ENCODE measurements at places on chromosomes 6 and 20.

- DNase-seq, result no peak
Measured at GRCh38 chr6:21609881-21610329, 16.4 kb downstream of the SOX4 start.

GRCh38 chr6:35725721-35726438 is 11.0 kb upstream of the ARMC12 start:
- peak; percentile 75 for DNase-seq

- no peak for DNase-seq
Measured at GRCh38 chr6:151551223-151551857, 57.5 kb downstream of the CCDC170 start.

DNA sequence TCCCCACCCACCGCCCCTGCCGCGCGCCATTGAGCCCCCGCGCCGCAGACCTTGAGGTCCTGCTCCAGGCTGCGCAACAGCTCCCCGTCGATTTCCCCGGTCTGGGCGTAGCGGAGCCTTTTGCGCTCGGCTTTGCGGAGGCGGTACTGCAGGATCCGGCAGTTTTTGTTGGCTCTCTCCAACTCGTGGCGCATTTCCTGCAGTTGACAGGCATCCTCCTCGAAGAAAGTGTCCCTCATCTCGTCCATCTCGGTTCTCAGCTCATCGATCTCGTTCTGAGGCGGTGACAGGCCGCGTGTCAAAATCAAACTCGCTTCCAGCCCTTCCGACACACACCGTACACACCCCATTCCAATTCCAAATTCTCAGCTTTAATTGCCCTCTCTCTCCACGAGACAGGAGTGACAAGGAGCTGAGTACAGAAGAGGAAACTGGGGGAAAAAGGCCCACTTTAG is 4.3 kb downstream of the MTCL3 start:
- peak; percentile 58 for DNase-seq

- no peak for DNase-seq
Measured at GRCh38 chr6:148085631-148086331, 256.9 kb upstream of the SASH1 start.

DNA sequence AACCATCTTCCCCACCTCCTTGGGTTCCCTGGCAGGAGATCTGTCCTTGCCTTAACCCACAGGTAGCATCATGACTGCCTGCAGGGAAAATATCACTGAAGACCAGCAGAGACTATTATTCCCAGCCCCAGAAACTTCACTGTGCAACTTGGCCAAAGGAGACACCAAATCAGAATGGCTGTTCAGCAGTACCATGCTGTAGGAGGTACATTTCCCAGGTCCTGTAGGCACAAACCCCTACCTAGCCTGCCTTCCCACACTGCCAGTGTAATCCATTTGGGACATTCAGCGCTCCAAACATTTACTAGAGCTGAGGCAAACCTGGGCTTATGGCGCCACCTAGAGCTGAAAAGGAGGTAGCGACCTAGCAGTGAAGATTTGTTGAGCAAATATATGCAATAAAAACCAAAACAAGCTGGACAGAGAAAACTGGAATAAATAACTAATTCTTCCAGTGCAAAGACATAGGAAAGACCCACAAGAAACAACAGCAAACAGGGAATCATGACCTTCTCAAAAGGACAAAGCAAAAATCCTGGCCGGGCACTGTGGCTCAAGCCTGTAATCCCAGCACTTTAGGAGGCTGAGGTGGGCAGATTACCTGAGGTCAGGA is 60.3 kb downstream of the VTA1 start:
- peak; percentile 23 for DNase-seq

- no peak for DNase-seq
Measured at GRCh38 chr6:84910906-84911607, 146.7 kb upstream of the TBX18 start.

GRCh38 chr6:113526553-113526952 is 330.6 kb upstream of the MARCKS start:
- no peak for DNase-seq

GRCh38 chr20:41072190-41072863 is 43.7 kb downstream of the TOP1 start:
- DNase-seq, result no peak

DNA sequence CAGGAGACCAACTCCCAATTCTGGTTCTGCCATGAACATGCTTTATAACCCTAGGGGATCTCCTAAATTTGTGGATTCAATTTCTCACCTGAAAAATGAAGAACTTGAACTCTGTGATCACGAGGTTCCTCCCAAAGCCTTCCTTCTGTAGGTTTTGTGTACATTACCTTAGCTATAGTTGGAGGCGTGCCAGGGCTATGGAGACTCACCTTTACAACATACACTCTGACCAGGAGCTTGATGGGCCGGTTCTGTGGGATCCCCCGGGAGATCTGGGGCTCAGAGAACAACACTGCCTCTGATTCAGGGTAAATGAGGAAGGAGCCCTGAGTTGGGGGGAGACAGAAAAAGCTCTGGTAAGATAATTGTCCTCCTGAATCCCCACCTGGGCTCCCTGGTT is 34.1 kb downstream of the ERGIC3 start:
- DNase-seq, result no peak

- DNase-seq, result no peak
Measured at GRCh38 chr6:118134736-118135135, 227.7 kb downstream of the SLC35F1 start.

DNA sequence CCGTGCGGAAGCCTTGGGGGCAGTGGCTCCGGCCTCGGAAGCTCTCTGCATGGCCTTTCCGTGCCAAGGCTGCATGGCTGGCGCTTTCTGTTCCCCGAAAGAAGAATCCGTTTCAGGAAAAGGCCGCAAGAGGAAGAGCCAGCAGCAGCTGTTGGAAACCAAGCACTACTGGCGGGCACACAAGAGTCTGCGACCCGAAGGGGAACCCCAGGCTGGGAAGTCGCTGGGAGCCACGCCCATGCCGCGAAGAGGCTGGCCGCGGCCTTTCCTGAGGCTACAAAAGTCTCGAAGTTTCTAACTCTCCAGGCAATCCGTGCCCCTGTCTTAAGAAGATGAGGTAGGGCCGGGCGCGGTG is at the start of gene CGAS:
Gene CGAS, minus strand, starts transcription at position 191 of the 355 bp plus-strand sequence. Its CDS starts 116 bp downstream, at position 75.
- peak; percentile 47 for DNase-seq

- DNase-seq, result no peak
Measured at GRCh38 chr20:46640536-46641311, 10.5 kb downstream of the SLC13A3 start.

GRCh38 chr6:158060455-158061360 is 79.0 kb downstream of the SYNJ2 start:
- DNase-seq, result peak; percentile 36

GRCh38 chr6:40555092-40555491 is 32.1 kb downstream of the LRFN2 start:
- no peak for DNase-seq

DNA sequence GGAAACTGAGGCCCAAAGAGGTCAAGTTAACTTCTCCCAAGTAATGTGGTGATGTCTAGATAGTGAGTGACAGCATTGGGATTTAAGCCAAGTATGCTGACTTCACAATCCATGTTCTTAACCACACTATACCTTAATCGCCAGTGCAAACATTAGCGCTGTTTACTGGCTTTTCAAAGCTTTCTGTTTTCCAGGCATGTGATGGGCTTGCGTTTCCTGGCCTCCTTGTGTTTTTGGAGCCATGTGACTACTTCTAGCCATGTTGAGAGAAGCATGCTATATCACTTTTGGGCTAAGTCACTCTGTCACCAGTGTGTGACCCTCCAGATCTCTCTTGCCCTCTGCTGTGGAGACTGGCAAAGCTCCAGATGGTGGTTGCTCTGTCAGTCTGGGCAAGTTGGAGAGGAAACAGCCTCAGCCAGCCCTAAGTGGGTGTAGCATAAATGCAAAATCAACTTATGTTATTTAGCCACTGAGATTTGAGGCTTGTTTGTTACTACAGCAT is 76.9 kb downstream of the ANKRD6 start:
- no peak for DNase-seq

DNA sequence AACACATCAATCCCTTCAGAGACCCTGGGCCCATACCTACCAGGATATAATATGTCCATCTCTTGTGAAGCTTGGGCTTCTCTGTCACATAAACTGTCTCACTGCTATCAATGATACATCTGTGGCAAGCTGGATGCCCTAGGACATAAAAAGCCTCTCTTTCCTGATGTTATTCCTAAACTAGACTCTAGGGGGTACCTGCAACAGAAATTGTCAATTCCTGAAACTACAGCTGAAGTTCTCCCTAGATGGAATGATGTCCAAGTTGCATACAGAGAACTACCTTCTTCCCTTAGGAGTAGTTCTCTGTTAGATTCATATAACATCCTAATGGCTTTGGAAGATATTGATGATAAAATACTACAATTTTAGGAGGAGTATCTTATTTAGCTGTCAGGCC is 35.8 kb downstream of the TBX18 start:
- DNase-seq, result no peak

DNA sequence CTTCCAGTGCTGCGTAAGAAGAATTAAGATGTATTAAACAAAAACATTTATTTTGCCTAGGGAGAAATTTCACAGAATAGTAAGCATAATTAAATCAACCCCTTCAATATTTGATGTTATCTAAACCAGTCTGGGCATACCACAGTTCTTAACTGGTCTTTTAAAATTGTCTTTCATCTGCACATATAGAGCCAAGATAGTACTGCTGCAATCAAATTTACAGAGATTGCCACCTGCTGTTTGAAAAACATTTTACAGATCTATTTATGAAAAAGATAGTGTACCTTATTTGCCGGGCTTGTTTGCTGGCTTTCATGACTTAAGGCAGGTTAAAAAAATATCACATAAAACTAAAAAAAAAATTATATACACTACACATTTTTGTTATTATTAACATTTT is 323.2 kb downstream of the ADGRB3 start:
- DNase-seq, result no peak

- no peak for DNase-seq
Measured at GRCh38 chr6:57313009-57313408, 4.4 kb upstream of the PRIM2 start.

DNA sequence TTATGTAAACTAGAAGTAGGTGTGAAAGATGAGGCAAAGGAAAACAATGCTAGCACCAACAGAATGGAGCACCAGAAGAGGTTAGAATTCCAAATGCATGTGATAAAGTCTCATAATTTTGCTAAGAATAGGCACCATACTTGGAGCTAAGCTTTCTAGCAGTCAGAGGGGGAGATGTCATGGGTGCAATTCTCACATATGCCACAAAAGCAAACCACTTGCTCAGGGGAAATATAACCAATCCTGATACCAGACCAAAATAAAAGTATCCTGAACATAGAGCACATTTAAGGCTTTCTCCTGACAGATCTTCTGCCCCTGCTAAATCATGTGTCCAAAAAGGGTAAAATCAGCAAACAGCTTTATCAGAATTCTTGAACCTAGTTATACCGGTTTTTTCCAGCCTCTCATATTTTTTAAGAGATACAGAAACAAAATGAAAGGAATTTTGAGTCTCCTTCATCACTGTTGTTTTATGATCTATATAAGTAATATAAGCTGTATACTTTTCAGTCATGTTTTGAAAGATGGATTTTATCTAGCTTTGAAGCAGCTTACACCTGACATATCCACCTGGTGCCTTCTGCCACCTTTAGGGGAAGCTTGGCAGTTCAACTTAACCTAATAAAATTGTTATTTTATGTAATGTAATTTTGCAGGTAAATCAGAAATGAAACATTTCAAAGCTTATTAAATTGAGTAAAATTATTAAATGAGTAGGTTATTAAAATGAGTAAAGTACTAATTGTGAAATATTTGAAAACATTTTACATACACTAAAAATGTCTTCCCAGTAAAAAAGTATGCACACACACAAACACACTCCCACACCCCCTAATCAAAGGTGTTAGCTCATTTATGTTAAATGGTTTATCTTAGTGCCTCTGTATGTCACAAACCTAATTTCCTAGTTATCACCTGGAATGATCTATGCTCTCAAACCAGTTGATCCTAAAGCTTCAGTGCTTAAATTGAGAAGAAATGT is 2.8 kb downstream of the SPO11 start:
- DNase-seq, result no peak

- DNase-seq, result no peak
Measured at GRCh38 chr6:107704347-107705013, 119.6 kb downstream of the SCML4 start.

DNA sequence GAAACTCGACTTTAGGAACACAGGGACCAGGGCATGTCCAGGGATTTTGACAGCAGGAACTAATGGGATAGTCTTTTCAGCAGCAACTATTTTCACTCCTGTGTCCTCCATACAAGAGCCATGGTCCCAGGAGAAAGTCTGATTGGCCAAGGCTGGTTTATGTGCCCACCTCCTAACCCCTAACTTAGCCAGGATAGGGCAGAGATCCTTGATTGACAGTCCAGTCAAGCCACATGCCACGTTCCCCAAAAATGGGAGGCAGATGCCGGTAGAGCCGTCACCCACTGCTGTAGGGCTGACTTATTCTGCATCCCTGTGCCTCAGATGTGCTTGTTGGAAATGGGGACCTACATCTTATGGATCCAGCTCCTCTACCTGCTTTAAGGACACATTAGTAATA is 22.3 kb downstream of the SLC2A10 start:
- no peak for DNase-seq

GRCh38 chr6:144094731-144095133 is 641 bp downstream of the SF3B5 start:
- DNase-seq, result no peak

DNA sequence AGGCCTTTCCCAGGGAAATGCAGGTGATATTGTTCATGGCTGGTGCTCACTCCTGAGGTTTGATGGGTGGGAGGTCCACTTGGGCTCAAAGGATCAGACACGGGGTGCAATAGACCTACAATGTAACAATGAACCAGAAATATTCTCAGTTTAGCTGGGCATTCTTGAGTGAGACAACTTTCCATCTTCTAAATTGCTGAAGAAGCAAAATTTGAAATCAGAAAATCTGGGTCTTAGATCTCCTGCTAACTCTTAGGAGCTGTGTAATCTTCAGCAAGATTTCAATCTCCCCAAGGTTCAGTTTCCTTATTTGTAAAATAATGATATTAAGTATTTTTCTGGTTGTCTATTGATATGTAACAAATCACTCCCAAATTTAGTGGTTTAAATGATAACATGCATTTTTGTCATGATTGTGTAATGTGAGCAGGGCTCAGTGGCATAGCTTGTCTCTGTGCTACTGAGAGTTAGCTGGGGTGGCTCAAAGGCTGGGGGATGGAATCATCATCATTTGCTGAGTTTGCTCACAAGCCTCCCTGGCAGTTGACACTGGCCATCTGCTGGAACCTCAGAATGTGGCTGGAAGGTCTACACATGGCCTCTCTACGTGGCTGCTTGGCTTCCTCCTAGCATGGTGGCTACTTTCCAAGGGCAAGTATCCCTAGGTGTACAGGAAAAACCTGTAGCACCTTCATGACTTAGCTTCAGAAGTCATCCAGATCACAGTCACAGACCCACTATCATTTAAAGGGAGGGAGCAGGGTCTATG is 98.8 kb downstream of the GRM1 start:
- DNase-seq, result no peak

- no peak for DNase-seq
Measured at GRCh38 chr6:13671548-13672127, 40.0 kb downstream of the RANBP9 start.

GRCh38 chr6:106617302-106617701 is 12.0 kb downstream of the RTN4IP1 start:
- DNase-seq, result no peak

DNA sequence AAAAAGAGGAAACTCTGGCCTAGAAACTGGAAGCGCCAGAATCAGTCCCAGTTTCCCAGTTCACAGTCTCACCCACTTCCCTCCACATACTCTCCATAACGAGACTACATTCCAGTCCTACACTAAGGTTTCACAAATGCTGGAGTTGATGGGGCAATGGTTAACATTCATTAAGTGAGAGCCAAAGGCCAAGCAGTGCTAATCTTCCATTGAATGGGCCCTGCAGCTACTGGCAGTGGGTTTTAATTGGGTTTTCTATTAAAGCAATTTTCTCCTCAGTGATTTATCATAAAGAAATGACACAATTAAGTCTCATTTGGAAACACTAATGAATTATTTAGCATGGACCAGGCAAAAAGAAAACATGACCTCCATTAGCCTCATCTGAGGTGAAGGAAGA is 20.8 kb upstream of the NRSN1 start:
- peak; percentile 50 for DNase-seq

All from putamen (tissue), 1 donor.